Upper lobe of right lung (tissue), 1 donor: ENCODE measurements at places on chromosomes 5 and 9.

DNA sequence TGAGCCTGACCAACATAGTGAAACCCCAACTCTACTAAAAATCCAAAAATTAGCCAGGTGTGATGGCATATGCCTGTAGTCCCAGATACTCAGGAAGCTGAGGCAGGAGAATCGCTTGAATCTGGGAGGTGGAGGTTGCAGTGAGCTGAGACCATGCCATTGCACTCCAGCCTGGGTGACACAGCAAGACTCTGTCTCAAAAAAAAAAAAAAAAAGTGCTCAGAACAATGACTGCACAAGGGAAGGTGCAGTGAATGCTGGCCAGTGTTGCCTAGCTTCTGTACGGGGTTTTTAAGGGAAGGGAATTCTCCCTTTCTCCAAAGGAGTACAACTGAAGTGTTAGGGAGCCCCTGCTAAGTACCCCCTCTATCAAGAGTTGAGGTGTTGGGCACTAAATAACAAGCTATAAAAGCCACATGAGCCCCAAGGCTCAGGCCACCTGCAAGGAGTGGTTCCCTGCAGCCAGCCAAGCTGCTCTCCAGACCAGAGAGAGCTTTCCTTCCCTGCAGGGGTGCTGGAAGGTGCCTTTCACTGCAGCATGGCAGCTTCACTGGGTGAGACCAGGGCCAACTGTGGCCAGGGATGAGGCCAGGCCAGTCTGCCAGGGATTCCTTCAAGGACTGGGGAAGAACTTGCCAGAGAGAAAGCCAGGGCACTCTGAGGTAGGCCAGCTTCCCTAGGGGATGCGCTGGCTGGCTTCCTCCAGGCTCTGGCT is 14.8 kb downstream of the GADD45G start:
- peaks cover 16% of the 10 kb centered on the region for H3K4me1 ChIP-seq
- H3K36me3 ChIP-seq: no peaks in the 10 kb centered on the region
- no peak for DNase-seq
- no peak overlapping the region for H3K4me3 ChIP-seq
- H3K27me3 ChIP-seq: no peaks in the 10 kb centered on the region
- no peak overlapping the region for H3K27ac ChIP-seq

GRCh38 chr5:52665559-52665958 is 122.2 kb upstream of the ITGA1 start:
- no peak overlapping the region for H3K4me3 ChIP-seq
- H3K27me3 ChIP-seq: no peaks in the 10 kb centered on the region

GRCh38 chr5:132546108-132546507 is 2.8 kb upstream of the IL5 start:
- DNase-seq: no peak
- H3K4me1 ChIP-seq: no peaks in the 10 kb centered on the region
- no peak overlapping the region for H3K27ac ChIP-seq
- no peak overlapping the region for H3K4me3 ChIP-seq
- H3K36me3 ChIP-seq: no peaks in the 10 kb centered on the region
- no peaks in the 10 kb centered on the region for H3K27me3 ChIP-seq

DNA sequence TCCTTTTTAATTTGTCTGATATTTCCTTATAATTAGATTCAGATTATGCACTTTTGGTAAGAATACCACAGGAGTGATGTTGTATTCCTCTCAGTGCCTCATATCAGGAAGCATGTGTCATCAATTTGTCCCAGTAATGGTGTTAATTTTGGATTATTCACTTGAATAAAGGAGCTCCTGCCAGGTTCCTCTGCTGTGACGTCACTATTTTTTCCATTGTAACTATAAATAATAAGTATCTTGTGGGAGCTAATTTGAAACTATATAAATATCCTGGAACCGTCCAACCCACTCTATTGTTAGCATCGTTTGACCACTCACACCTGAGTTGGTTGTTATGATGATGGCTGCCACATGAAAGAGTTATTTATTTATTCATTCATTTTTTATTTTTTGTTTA is 107.9 kb downstream of the INVS start:
- no peak overlapping the region for H3K27ac ChIP-seq
- no peaks in the 10 kb centered on the region for H3K36me3 ChIP-seq
- H3K4me3 ChIP-seq: no peak overlapping the region

DNA sequence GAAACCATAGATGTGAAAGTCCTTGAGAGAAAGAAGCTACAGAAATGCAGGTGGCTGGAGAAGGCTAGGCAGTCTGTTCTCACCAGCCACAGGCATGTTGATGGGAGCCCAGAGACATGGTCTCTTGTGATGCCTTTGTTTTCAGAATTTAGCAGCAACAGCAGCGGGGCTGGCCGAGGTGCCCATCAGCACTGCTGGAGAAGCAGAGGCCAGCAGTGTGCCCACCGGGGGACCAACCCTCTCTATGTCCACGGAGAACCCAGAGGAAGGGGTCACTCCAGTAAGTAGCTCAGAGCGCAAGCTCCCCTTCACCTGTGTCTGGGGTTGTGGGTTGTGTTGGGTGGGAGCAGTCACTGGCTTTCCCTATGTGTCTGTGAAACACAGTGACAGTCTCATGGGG is 59.6 kb downstream of the COL15A1 start:
- no peaks in the 10 kb centered on the region for H3K27me3 ChIP-seq
- H3K4me1 ChIP-seq: peaks cover 9% of the 10 kb centered on the region
- no peak overlapping the region for H3K4me3 ChIP-seq
